Fibroblast of villous mesenchyme (primary cell): ENCODE measurements at places on chromosomes 12 and 14. TPM values are rescaled to one million over a fixed set of nuclear protein-coding genes. Genes with fewer than 3 reads are reported as not detected.

DNA sequence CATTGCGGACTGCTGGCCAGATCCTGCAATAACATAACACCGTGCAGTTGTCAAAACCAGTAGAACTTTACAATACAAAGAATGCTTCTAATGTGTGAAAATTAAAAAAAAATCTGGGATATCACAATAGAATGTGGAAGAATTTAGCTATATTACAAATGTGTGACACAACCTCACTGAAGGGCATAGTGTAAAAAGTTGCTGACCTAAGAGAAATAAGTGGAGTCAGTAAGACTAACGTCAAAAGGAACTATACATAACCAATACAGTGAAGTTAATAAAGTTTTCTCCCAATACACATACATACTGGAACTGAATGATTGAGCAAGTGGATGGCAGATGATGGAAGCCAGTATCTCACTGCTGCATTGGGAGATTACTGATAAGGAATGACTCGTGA lies 12.4 kb downstream of the OR6C74 start:
- no peak for DNase-seq

DNA sequence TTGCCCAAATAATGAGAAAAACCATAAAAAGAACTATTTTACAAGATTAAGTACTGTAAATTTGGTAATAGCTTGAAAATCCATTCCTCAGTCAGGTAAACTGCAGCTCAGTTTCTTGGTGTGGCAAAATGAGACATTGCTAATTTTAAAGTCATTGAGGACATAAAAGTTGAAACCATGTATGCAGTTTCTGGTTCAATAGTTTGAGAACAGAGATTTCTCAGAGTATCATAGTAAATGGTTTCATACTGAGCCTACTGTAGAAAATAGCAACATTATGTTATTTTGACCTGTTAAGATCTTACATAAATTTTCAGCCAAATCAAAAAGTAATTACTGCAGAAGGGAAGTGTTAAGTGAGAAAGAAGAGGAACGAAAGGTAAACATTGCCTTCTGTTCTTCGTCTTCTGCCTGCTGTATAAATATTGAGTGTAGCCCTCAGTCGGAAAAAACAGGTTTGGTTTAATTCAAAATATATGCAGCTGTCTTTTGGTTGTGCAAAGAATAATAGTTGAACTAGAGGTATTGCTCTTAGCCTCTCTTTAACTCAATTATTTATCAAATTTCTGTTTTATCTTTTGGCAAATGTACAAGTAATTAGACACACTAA lies 119.6 kb downstream of the SYNE2 start:
- no peak for DNase-seq

DNA sequence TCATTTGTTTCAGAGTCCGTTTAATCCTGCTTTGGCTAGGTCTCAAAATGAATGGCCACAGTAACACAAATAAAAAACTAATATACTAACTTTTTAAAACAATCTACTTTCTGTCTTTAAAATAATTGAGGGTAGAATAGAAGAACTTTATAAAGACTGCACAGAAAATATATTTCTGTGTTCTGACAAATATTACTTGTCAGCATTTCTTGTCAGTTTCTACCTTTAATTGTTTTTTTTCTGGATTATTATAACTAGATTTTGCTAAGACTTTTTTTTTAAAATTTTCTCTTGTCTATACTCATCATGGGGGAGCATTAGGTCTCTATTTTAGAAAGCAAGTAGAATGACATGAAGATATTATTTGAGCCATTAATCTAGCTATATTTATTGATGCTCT lies 86.2 kb downstream of the RAD52 start:
- DNase-seq = no peak

- no peak for DNase-seq
Measured at GRCh38 chr14:46574221-46574977, 77.2 kb downstream of the RPL10L start.

DNA sequence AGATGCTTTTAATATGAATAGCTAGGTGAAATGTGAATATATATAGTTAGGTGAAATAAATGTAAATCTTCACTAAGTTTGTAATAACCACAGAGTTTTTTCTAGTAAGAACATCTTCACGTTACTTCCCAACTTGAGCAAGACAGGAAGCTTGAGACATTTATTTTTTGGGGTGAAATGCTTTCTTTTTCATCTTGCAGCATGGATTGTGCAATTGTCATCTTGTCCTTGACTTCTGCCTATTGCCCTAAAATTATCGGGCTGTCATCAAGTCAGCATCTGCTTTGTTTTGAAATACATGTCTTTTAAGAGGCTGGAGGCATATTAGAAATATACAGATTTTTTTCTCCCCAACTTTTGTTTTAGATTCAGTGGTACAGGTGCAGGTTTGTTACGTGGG lies 433.9 kb downstream of the PCNX1 start:
- no peak for DNase-seq

DNA sequence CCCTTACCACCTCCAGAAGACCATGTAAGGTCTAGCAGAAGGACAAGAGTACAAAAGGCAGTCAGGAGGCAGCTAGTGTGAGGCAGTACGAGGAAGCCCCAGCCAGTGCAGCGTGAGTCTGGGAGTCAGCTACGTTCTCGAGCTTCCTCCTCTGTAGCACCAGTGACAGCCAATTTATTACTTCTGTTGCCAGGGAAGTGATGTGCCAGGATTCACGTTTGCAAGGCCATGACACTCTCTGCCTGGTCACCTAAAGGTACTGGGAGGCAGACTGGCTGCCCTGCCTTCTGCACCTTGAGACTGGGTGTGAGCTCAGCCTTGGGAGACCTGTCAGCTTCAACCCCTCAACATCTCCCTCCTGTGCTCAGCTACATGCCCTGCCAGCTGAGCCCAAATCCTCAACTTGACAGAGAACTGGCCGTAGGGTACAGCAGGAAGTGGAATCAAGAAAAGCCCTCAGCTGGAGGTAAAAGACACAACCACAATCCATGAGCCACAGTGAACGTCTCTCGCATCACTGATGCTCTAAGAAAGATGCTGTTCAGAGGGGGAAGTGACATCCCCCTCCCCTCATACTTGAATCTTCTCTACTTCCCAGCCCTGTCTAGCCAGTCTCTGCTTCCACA lies 182.5 kb upstream of the RGS6 start:
- DNase-seq = no peak

DNA sequence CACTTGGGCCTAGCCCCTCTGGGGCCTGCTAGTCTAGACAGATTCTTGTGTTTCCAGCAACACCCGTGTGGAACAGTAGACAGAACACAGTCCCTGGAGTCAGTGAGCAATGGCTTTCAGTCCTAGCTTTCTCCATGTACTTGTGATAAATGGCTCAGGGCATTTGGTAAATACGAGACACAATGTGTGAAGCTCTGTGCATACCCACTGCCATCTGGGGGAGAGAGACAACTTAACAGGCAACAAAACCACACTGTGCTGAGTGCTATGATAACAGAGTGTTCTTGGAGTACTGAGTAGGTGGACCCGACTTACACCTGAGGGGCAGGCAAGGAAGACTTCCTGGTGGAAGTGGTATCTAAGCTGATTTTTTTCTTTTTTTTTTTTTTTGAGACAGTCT lies 86.3 kb upstream of the TBX3 start:
- DNase-seq = no peak

DNA sequence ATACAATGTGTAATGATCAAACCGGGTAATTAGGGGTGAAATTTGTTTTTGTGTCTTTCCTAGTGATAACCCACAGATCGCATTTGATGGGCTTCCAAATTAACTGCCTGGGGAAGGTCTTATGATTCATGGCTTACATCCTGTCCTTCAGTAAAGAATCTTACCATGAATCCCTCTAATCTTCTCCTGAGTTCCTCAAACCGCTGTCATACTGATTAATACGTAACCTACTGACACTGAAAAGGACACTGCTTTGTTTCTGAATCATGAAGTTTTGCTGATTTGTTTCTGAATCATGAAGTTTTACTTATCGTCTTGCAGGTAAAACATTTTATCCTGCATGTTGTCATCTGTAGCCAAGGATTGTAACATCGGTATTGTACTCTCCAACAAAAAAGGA lies 52.0 kb upstream of the CRY1 start:
- DNase-seq = peak; percentile 26

- no peak for DNase-seq
Measured at GRCh38 chr14:44745371-44745770, 216.4 kb downstream of the KLHL28 start.

DNA sequence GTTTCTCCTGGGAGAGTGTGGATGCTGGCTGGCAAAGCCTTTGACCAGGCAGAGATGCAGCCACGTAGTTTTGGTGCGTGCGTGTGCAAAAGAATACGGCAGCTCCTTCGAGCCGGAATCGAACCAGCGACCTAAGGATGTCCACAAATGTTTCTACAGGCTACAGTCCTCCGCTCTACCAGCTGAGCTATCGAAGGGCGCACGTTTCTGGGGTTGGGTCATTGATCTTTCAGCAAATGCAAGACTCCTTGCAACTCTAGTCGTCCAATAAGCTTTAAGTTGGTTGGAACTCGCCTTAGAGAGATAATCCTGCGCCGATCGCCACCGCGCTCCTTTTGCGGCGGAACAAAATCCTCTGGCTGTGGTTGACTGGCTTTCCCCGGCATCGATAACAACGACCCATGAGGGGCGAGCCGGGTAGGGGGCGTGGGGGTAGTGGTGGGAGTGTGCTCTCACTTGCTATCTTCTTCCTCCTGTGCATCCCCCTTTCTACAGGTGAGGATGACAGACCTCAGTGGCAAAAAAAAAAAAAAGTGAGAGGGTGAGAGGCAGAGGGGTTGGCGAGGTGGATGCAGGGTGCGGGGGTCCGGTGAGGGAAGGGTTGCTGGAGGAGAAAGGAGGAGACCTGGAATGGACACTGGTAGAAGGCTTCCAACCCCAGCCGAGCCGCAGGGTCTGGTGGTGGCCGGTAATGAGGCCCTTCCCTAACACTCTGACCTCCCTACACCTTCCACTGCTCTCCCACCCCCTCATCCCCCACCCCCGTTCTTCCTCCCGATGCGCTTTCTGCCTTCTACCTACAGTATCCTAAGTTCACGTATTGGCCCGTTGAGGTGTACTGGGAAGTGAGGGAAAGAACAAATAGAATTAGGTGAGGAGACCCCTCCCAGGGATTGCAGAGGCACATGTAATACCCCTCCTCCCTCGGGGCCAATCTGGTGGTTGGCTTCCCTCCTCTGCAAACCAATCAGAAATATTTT lies 11.8 kb upstream of the OR6S1 start:
- peak; percentile 37 for DNase-seq

GRCh38 chr12:46187023-46187422 lies 81.8 kb downstream of the SLC38A1 start:
- peak; percentile 88 for DNase-seq

DNA sequence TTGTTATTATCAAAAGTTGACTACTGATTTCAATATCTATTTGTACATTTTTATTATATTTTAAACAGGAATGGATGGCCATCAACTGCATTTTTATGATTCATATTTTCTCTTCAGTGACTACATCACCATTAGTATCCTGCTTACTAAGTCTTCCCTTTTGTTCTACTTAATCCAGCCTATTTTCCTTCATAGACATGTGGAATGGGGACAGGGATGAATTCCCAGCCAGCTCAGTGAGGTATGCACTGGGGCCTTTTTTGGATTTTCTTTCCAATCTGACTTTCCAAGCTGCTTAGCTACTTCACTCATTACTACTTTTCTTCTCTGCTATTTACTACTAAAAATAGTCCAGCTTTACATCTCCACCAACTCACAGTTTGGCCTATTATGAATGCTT lies 38.4 kb downstream of the AKAP6 start:
- no peak for DNase-seq

GRCh38 chr12:83468988-83469908 lies 782.5 kb downstream of the TMTC2 start:
- no peak for DNase-seq

GRCh38 chr14:89827265-89827664 lies 127.3 kb downstream of the EFCAB11 start:
- DNase-seq = no peak

GRCh38 chr12:6644903-6645302 lies 2.3 kb downstream of the ACRBP start:
- no peak for DNase-seq

DNA sequence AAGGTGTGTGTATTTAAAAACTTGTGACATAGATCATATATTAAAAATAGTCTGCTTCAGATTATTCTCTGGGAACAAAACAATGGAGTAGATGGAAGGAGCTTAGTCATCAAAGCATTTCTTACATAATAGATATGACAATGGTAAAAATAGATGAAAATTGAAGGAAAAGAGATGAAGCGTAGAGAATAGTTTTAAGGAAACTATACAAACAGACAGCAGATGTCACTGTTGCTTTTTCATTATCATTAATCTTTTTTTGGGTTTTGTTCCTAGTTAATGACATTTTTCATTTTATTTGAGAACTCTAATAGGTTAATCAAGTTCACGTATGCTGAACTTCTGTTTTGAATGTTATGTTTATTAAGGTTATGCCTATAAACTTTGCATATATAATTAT lies 149.2 kb upstream of the FBXO33 start:
- no peak for DNase-seq

DNA sequence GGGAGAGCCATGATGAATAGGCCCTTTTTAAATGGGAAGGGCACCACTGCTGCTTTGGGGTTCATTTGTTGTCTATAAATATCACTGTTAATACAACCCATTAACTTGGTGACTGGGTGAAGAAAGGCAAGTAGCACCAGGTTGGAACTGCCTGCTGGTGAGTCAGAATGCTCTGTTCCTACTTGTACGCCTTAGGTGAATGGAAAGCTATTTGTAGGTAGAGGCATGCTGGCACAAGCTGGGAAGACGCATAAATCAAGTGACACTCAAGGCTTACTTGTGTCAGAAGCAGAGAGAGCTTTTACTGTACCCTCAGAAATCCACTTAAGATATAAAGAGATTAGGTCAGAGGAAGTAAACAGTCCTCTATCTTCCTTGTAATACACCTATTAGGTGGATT lies 142.5 kb downstream of the TMX1 start:
- no peak for DNase-seq

DNA sequence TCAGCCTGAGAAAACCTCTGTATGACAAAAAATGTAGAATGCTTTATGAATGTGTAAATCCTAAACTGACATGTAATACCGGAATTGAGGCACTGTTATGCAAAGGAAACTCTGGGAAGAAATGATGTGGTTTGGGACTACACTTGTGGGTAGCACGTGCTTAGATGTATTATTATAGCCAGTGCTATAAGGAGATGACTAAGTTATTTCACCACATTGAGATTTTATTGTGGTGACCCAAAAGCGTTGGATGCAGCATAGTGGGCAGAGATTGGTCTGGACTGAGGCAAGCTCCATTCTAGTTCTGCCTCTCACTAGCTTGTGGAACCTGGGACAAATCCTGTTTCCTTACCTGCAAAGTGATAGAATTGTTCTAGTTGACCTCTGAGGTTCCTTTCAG lies 172.2 kb downstream of the SNAPC1 start:
- DNase-seq = peak; percentile 56

ITGB7 gene
- under 0.01 TPM in 1 of 2 replicates, not detected in the other for total RNA-seq

FGF23 gene
- total RNA-seq = not detected in 2 replicates

REM2 gene
- total RNA-seq = under 0.01 and 0.43 TPM in 2 replicates

KLRD1 gene
- under 0.01 and 0.86 TPM in 2 replicates for total RNA-seq

OR6C74 gene
- not detected in 2 replicates for total RNA-seq

TMEM132C gene
- total RNA-seq = not detected in 2 replicates

TOMM20L gene
- total RNA-seq = not detected in 2 replicates
